ENCODE measurements at places on chromosomes 2 and 18. TPM values are rescaled to one million over a fixed set of nuclear protein-coding genes. Genes with fewer than 3 reads are reported as not detected.

GRCh38 chr18:55753643-55754263 is 165.8 kb upstream of the TCF4 start:
- DNase-seq, result no peak

DNA sequence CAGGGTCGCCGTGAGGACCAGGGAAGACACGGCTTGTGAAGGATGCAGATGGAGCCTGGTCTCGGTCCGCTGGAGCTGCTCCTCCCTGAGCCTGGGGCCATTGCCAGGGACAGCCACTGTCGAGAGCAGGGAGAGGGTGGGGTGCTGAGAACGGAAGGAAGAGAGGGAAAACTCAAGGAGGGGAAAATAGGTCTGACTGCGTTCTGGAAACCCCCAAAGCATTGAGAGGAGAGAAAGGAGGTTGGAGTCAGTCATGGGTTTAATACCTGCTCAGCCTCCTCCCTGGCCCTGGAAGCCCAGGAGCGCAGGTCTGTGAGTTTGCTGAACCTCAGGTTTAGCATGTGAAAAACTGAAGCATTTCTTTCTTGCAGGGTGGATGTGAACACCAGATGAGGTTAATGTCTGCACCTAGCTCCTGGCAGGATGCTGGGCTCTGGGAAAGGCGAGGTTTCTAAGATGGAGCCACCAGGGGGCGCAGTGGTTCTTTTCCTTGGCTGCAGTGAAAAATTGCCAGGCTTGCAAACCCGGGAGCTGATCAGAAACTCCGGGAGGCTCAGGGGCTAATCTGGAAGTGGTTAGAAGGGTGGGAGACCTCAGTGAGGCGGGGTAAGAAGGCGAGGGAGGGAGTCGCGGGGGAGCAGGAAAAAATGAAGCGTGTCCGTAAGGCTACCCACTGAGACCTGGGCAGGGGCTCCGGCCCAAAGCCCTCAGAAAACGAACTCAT is 33.6 kb upstream of the RNF149 start:
- no peak for DNase-seq

DNA sequence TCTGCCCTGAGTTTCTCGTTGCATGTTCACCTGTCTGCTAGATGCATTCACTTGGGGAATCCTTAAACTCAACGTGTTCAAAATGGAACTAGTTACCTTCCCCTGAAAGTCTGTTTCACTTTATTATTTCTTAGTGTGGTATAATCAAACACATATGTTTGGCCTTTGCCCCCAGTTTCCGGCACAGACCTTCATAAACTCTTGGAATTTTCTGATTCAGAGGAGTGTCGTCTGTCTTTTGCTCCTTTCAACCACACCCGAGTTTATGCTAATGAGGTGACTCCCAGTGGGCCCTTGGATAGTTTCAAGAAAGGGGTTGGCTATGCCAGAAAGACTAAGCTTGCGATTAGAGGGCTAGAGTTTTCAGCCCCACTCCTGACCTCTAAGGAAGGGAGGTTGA is 198.9 kb downstream of the CDCA7 start:
- no peak for DNase-seq

DNA sequence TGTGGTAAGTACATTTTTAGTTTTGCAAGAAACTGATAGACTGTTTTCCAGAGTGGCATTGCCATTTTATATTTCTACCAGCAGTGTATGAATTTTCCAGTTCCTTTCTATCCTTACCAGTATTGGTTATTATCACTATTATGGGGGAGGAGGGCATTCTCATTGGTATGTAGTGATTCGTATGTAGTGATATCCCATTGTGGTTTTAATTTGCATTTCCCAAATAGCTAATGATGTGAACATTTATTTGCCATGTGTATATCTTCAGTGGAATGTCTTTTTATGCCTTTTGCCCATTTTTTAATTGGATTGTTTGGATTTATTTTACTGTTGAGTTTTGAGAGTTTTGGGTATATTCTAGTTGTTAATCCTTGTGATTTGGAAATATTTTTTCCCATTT is 16.9 kb downstream of the EIF5B start:
- no peak for DNase-seq

GRCh38 chr2:25279091-25279651 is 62.6 kb downstream of the DNMT3A start:
- no peak for DNase-seq

GRCh38 chr18:28176948-28177827 is at the start of gene CDH2:
CDH2 (minus strand) TSS chr18:28177130; CDS start chr18:28177022, 108 bp downstream.
- DNase-seq, result peak; percentile 79

DNA sequence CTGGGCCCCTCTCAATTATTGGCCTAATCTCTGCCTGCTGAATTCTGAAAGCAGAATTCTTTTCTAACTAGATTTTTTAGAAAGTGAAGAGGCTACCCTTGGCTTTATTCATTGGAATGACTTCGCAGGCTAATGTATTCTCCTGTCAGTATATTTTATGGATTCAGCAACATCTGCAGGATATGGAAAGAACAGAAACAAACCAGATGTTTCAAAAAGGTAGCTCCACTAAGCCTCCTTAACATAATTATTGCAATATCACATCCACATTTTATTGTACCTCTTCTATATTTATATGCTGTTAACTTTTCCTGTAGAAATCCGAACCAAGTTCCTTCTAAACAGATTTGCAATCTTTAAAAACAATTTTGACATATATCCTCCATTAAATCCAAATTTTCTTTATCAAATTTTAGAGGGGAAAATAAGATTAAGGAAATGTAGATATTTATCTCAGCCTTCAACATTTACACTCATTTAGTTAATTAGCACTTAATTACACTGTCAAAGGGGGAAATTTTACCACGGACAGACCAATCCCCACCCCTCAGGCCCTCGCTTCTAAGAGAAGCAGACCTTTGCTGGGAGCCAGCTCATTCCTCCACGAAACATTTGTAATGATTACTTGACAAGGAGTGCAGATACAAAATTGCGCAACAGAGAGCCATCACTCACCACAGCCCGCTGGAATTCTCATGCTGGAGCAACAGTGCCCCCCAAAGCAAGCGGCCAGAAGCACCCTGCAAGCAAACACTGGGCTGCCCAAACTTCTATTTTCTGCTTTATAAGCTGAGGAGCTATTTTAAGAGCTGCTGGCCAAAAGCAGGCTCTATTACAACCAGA is 253.4 kb downstream of the ETAA1 start:
- peak; percentile 64 for DNase-seq

DNA sequence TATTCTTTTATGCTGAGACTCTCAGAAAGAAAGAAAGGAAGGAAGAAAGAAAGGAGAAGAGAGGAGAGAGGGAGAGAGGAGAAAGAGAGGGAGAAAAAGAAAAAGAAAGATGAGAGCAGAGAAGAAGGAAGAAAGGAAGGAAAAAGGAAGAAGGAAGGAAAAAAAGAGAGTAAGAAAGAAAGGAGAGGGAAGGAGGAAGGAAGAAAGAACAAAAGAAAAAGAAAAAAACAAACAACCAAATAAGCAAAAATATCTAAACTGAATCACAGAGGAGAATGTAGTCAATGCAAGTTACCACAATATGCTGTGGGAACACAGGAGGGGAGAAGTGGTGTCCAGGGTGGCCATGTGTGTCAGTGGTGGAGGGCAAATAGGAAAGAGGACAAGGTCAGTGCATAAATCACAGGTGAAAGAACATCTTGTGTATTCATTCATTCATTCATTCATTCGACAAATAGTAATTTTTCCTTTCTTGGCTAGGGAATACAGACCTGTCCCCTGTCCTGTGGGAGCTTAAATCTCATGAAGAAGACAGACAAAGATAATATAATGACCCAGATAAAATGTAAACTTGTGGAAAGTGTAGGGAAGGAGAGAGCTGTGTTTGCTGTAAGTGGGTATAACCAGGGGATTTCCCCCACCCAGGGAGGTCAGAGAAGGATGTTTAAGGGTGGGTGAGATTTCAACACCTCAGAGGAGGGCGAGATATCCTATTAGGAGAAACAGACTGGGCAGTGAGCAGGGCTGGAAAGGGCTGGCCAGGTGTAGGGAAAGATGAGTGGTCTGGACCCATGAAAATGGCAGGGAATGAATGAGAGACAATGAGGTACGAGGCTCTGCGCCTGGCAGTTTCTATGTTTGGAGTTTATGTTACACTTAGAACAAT is 50.7 kb downstream of the IL1R2 start:
- DNase-seq, result no peak

- no peak for DNase-seq
Observed at GRCh38 chr2:71426721-71427120, 26.6 kb upstream of the DYSF start.

DNA sequence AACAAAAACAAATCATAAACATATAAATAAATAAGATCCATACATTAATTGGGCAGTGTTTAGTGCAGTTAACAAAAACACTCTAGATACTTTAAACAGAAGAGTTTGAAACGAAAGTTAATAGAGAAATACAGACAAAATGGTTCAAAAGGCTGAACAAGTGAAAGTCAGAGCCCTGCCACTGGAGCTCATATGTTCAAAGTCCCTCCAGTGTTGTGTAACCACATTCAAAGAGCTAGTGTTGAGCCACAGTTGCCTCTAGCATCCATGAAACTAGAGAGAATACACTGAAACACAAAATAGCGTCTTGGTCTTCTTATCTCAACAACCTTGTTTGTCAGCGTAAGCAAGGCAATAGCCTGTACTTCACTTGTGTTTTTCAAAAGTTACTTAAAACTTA is 1309.8 kb upstream of the NRXN1 start:
- no peak for DNase-seq

DNA sequence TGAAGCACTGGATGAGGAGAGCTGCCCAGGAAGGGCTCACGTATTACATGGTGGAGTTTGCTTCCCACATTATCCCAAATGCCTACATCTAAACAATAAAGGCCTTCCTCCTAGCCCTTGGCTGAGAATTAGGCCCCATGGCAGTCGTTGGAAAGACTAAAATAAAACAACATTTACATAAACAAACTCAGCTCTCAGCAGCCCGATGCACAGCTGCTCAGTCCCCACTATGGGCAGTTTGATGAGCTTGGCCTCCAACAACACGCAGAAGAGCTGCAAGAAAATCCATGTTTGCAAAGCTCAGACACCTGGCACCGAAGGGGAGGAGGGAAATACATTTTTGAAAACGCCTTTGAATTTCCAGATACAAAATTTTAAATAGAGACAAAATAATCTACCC is 352.4 kb downstream of the EIPR1 start:
- DNase-seq, result no peak

- no peak for DNase-seq
Observed at GRCh38 chr2:240917009-240917683, 11.0 kb downstream of the CROCC2 start.

GRCh38 chr18:77199707-77200106 is 49.9 kb upstream of the GALR1 start:
- DNase-seq, result no peak

DNA sequence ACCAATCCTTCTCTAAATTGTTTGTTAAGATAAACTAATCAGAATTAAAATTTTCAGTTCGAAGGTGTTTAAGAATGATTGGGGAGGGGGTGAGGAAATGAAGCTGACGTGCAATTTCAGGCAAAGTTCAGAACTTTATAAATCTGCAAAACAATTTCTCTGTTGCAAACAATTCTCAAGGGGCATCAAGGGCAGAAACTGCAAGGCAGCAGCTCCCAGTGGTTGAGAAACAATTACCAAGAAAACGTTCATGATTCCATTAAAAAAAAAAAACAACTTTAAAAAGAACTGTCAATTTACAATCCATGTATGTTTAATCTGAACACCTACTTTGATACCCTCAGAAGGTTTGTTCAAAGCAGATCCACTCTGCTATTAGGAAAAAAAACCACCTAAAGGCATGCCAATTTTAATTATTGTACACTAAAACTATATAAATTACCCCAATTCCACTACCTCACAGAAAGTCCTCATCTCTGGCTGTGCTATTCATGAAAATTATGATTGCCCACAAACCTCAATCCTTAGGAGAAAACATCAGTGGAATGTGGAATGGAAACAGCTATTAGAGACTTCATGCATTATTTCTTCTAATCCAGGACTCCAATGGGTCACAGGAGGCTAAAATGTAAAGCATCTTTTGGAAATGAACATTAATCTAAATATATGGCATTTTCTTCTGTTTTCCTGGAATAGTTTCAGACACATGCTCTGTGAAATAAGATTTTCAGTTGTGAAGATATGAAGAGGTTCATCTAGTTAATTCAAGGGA is 119.9 kb upstream of the ACVR1C start:
- DNase-seq, result no peak

DNA sequence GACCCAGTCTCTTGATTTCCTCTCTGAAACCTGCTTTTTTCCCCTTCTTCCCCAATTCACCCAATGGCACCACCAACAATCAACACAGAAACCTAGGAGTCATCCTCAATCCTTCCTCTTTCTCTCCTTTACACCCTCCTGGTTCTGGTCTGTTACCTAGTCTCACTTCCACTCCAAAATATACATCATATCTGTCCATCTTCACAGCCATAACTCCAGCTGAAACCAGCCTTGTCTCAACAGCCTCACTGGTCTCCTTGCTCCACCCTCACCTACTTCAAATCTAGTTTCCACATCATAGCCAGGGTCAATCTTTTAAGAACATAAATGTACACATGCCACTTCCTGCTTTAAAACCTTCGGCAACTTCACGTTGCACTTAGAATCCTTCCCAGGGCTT is 11.8 kb upstream of the TWSG1 start:
- no peak for DNase-seq

GRCh38 chr2:196500686-196501431 is 138.7 kb upstream of the CCDC150 start:
- no peak for DNase-seq

DNA sequence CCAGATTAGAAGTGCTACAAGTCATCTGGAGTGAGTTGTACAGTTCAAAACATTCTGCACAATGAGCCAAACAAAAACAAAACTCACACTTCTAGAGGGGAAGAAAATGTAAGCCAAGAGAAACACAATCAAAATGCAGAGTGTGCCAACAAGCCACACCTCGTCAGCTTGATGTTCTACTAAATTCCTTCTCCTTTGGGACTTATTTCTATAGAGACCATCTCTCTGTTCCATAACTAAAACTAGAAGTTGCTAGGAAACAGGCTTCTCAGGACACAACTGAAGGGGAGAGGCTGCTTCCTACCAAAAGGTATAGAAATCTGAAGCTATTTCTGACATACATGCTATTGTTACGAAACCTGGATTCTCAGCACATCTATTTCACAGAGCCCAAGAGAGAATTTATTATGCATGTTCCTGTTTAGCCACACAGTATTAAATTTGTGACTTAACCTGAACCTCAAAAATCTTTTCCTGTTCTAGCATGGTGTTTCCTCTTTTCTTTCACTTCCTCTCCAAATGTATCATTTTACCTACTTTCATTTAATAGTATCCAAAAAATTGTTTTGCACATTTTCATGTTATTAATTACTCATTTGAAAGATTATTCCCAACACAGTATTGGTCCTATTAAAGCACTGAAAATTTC is 211.4 kb upstream of the CCDC150 start:
- no peak for DNase-seq

GRCh38 chr18:7645756-7646155 is 78.6 kb downstream of the PTPRM start:
- no peak for DNase-seq

- DNase-seq, result no peak
Observed at GRCh38 chr2:105187531-105187930, 54.0 kb upstream of the GPR45 start.

GRCh38 chr2:201057087-201057521 is 14.4 kb downstream of the HYCC2 start:
- DNase-seq, result no peak

GRCh38 chr2:65576861-65577601 is 144.6 kb upstream of the SPRED2 start:
- no peak for DNase-seq

The BOLA3 gene
- 36.5 TPM for polyA plus RNA-seq

The SYT4 gene
- 0.16 TPM for polyA plus RNA-seq

The PJVK gene
- polyA plus RNA-seq, result 10.3 TPM

The ZNF396 gene
- polyA plus RNA-seq, result 7.0 TPM

The CPLX4 gene
- polyA plus RNA-seq, result 0.09 TPM

The DIPK1C gene
- 0.46 TPM for polyA plus RNA-seq

The C2orf66 gene
- polyA plus RNA-seq, result 0.35 TPM

The SERPINB2 gene
- polyA plus RNA-seq, result 0.34 TPM

The SLC16A14 gene
- polyA plus RNA-seq, result 5.5 TPM

The KCNJ3 gene
- 7.4 TPM for polyA plus RNA-seq
